H1 (cell line): ENCODE measurements at places on chromosomes 2 and 18. TPM values are rescaled to one million over a fixed set of nuclear protein-coding genes. Genes with fewer than 3 reads are reported as not detected.

FKBP7 gene
- 2.4 and 3.6 TPM in 2 replicates for polyA plus RNA-seq

RAB27B gene
- polyA plus RNA-seq: 0.03 and 0.05 TPM in 2 replicates

ITPRID2 gene
- 1.2 and 1.9 TPM in 2 replicates for polyA plus RNA-seq

MARCO gene
- polyA plus RNA-seq: not detected in 2 replicates

COBLL1 gene
- polyA plus RNA-seq: 1.4 and 2.2 TPM in 2 replicates

CREG2 gene
- polyA plus RNA-seq: 1.7 and 2.0 TPM in 2 replicates

CYP27A1 gene
- 12.9 and 14.7 TPM in 2 replicates for polyA plus RNA-seq

AFF3 gene
- polyA plus RNA-seq: 0.27 and 0.36 TPM in 2 replicates

TFCP2L1 gene
- 1.5 and 4.0 TPM in 2 replicates for polyA plus RNA-seq

NFATC1 gene
- polyA plus RNA-seq: 2.0 and 3.2 TPM in 2 replicates

FHOD3 gene
- 7.6 and 9.7 TPM in 2 replicates for polyA plus RNA-seq

INHBB gene
- 0.24 and 0.32 TPM in 2 replicates for polyA plus RNA-seq

EFEMP1 gene
- polyA plus RNA-seq: 19.7 and 23.2 TPM in 2 replicates

PRKAG3 gene
- not detected in 2 replicates for polyA plus RNA-seq

NIF3L1 gene
- 94.9 and 126 TPM in 2 replicates for polyA plus RNA-seq

RAB17 gene
- 42.6 and 61.3 TPM in 2 replicates for polyA plus RNA-seq

PLGLB1 gene
- polyA plus RNA-seq: 0.14 TPM in 2 replicates

GCA gene
- polyA plus RNA-seq: 27.1 and 37.4 TPM in 2 replicates

SPAG16 gene
- polyA plus RNA-seq: 6.0 and 6.6 TPM in 2 replicates

CASP8 gene
- polyA plus RNA-seq: 2.3 and 2.8 TPM in 2 replicates
